ENCODE measurements at places on chromosomes 2 and 18.

DNA sequence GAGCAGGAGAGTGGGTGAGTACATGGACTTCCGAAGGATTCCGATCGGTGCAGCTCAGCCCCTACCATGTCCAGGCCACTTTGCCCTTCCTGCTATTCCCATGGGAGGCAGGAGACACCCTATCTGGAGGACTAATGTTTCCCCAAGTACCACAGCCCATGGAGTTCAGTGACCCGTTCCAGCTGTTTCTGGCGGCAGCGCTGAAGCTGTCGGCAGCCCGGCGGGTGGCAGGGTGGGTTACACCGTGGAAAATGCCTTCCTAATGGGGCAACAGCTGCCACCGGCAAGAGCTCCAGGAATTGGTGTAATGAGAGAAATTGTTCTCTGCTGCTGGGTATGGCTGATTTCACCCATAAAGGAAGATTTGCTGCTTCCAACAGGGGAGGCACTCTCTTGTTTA, 98.3 kb downstream of the MYCN start:
- no peak for DNase-seq

DNA sequence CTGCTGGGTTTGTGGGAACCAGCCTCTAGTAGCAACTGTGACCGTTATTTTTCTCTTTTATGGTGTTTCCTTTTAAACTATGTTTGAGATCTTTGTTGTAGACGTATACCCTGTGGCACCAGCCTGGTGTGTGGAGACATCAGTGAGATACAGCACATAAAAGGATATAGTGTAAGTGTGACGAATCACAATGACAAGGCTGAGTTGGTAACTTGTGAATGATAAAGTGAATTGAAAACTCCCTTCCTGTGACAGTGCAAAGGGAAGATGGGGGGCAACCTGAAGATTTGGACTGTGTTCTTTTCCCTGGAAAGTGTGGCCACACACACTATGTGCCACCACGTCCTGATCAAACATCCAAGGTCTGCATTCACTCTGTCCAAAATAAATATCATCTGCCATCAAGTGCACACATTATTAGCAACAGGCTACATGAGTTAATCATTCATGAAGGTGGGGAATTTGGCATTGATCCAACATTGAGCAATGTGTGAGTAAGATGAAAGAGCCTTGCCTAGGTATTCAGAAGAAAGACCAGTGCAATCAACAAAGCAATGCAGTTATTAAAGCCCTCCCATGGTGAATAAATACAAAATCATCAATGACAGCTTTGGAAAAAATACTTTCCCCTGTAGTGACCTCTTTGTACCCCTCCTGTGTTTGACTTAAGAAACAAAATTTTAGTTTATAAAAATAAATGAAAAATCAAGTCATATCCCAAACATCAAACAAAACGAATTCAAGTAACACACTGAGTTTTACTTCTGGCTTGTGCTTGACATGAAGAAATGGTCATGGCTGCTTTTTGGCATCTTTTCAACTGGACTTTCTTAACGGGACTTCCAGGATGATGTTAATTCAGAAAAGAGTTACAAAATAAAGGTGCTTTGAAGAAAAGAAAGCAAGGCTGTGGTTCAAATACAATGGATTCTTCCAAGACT, 1280.5 kb upstream of the ZEB2 start:
- DNase-seq: peak; percentile 57

GRCh38 chr2:112755444-112755843, 9.0 kb downstream of the CKAP2L start:
- DNase-seq: no peak

DNA sequence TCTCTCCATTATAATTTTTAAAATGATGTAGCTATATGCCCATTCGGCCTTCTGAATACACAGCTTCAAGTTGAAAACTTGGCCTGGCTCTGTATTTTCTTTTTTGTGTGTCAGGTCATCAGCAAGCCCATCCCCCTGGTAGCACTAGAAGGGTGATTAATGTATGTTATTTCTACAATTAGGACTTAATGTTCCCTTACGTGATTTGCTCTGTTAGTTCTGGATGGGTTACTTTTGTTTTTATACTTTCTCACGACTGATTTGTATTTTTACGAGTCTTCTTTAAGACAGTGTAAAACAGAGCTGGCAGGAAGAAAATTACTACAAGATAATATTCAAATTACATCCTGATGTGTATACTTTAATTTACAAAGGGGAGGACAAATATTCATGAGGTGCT, 88.4 kb upstream of the RGPD4 start:
- DNase-seq: no peak

GRCh38 chr2:220948579-220948978, 623.5 kb downstream of the EPHA4 start:
- DNase-seq: no peak

- DNase-seq: no peak
These were observed 37.8 kb downstream of the COMMD1 start for GRCh38 chr2:61943251-61943650.
